AG04449 (cell line): ENCODE measurements at places on chromosomes 12 and 14.

DNA sequence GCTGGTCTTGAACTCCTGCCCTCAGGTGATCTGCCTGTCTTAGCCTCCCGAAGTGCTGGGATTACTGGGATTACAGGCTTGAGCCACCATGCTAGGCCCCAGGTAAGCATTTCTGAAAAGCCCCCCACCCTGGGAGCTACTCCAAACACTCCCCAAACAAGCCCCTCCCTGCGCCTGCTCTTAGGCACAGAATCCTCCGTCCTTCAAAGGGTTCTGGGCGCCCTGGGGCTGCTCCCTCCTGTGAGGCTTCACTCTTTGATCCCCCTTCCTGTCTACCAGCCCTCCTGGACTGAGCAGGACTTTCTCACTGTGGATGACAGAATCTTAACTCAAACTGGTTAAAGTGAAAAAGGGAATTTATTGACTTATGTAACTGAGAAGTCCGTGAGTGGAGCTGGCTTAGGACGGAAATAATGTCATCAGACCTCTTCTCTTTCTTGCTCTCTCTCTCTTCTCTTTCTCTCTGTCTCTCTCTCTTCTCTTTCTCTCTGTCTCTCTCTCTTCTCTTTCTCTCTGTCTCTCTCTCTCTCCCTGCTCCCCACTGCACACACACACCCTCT lies 66.9 kb upstream of the CLMN start:
- no peak for DNase-seq

DNA sequence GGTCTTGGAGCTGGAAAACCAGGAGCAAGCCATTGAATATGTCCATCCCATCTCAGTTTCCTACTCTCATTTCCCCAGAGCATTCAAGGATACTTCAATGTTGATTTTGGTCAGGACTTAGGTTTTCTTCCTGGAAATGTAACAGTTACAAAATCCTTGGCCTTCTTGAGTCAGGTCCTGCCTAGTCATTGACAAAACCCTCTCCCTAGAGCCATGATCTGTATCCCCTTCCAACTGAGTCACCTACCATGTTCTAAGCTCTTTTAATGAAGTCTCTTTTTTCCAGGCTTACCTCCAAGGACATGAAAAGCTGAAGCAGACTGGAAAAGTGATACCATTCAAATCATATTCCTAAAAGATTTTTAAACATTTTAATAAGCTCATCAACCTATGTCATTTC lies 549.2 kb downstream of the GALC start:
- DNase-seq, result no peak

DNA sequence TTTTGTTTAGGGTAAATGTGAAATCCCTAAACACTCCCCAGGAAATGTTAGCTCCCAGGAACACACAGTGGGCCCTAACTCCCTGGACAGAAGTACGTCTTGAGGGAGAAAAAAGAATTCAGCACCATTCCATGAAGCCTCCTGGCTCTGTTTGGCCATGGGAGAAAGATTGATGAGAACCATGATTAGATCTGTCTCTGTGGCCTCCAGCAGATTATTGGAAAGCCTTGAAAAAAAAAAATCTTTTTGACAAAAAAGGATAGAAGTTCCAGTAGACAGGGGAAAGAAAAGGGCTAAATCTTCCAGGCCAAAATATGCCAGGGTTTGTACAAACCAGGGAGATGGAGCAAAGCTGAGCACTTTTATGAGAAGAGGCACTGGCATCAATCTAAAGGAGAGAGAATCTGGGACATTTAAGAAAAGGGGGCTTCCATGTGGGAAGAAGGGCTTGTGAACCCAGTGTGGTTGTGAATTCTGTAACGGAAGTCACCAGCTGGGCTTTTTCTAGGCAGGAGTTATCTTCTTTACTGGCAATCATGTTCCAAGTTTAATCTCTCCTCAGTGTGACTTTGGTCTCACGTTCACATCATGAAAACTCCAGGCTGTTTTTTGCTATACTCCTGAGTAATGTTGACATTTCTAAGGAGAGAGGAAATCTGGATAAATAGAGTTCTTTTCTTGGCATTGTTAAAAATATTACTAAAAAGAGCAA lies 426.7 kb downstream of the RAD51B start:
- DNase-seq, result no peak

DNA sequence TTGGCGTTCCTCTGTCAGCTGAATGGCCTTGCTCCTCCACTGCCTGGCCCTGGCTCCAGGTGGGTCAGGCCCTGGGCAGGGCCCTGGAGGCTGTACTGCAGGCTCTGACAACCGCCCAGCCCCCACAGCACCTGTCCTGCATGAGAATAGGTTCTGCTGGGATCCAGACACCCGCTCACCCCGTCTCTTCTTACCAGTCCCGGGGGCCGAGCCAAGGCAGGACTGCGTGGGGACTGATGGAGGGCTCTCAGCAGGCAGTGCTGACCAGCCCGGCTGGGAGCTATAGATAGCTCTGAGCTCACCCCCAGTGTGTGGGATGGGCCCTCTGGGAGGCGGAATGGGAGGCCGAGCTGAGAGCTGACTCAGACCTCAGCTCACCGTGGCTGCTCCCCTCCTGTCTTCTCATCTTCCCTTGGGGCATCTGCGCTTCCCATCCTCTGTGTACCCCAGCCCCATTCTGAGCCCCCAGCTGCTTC lies 39.6 kb downstream of the TEAD4 start:
- peak; percentile 34 for DNase-seq

DNA sequence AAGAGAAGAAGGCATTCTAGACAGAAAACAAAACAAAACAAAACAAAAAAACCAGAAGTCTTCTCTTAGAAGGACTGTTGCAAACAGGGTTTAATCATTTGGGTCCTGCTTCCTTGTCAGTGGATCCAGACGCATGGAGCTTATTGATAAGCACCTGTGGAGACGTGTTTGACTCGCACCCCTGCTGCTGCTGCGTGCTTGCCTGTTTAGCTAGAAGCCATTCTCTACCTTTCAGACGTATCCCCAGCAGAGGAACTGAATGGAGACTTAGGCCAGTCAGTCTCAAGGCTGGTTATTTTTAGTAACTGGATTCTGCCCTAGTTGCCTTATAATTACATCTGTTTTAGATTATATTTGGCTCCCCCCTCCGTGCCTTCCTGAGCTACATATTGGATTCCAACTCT lies 186.1 kb upstream of the EEA1 start:
- DNase-seq, result no peak

GRCh38 chr12:5997260-5997659 lies 52.2 kb upstream of the ANO2 start:
- DNase-seq, result no peak

DNA sequence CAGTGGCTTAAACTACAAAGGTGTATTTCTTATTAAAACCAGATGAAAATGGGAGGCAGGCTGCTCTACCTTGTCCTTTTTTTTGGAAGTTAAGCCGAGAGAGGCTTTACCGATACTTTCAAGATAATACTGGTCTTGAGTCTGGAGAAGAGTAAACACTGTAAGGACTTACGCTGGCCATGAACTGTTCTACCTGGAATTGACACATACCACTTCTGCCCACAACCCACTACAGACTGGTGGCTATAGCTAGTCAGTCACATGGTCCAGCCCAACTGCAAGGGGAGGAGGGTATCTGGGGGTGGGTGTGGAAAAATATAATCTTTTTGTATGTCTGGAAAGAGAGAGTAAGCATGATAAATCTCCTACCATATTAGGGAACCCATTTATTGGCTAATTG lies 4.4 kb upstream of the FUT8 start:
- no peak for DNase-seq
